ENCODE measurements at places on chromosomes 2 and 18. TPM values are rescaled to one million over a fixed set of nuclear protein-coding genes. Genes with fewer than 3 reads are reported as not detected.
A peak's percentile ranks its signal among the peaks of the same experiment; 100 is the strongest.

Gene YIPF4
- 12.1 TPM for total RNA-seq

Gene GREB1
- total RNA-seq = under 0.01 TPM

DNA sequence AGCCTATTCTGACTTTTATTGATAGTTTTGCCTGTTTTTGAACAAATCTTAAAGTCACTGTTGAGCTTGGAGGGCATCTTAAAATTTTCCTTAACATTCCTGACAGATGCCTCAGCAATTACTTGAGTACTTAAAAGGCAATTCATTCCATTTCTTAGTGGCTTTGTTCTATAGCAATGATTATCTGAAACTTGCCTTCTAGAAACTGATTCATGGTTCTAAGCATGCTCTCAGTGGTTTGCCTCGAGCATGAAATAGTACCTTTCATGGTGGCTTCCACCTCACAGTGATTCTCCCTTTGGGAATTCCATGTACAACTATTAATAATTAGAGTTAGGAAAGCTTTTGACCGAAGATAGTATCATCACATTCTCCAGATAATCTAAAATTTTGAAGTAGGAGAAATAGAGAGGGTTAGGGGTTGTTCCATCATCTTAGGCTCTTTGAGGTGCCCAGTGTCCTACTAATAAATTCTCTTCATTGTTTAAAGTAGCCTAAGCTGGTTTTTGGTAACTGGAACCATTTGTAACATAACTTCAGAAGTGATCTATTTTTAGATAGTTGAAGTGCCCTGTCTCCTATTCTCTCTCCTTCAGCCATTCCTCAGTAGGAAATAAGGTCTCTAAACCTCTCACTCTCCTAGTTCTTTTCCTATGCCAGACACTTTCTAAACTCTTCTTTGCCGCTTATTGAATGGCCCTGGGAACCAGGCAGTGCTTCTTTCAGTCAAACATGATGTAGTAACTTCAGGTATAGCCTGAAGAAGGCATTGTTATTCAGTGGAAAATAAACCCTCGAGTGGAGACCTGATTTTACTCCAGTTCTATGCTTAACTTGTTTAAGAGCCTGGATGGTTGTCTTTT is 156.1 kb downstream of the HAUS1 start:
- DNase-seq = no peak

DNA sequence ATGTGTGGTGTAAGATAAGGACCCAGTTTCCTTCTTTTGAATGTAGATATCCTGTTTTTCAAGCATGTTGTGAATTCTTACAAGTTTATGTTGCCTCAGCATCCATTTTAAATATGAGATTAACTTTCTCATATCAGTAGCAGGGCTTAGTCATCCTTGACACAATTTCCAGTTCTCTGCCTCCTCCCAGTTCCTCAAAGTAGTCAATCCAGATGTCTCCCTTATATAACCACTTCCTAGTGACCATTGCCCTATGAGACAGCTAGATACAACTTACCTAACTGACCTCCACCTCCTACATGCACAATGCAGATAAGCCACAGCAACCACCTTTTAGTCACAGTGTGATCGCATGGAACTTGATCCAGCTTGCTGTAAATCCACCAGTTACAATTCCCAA is 269.2 kb upstream of the ZNF521 start:
- no peak for DNase-seq

DNA sequence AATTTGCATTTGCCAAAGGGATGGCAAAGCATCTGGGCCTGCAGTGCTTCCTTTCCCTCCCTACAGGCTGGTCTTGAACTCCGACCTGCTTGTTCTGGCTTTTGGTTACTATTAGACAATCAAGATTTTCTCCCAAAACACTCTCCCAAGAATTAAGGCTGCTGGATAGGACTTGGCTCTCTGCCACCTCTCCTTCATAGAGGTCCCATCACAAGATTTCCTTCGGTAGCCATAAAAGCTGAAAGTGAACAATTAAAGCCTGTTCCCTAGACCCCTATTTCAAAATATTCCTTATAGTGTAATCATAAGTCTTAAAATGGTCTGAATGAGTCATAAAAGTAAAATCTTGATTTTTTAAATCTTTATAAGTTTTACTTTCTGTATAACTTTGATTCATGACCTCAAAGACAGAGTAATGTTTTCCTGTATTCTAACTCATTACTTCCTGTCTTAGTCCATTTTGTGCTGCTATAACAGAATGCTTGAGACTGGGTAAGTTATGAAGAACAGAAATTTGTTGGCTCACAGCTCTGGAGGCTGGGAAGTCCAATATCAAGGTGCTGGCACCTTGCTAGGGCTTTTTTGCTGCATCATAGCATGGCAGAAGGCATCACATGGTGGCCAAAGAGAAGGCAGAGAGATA is 37.8 kb upstream of the TNP1 start:
- DNase-seq = peak; percentile 72

GRCh38 chr2:158624071-158624667 is 167.4 kb downstream of the PKP4 start:
- DNase-seq = no peak

DNA sequence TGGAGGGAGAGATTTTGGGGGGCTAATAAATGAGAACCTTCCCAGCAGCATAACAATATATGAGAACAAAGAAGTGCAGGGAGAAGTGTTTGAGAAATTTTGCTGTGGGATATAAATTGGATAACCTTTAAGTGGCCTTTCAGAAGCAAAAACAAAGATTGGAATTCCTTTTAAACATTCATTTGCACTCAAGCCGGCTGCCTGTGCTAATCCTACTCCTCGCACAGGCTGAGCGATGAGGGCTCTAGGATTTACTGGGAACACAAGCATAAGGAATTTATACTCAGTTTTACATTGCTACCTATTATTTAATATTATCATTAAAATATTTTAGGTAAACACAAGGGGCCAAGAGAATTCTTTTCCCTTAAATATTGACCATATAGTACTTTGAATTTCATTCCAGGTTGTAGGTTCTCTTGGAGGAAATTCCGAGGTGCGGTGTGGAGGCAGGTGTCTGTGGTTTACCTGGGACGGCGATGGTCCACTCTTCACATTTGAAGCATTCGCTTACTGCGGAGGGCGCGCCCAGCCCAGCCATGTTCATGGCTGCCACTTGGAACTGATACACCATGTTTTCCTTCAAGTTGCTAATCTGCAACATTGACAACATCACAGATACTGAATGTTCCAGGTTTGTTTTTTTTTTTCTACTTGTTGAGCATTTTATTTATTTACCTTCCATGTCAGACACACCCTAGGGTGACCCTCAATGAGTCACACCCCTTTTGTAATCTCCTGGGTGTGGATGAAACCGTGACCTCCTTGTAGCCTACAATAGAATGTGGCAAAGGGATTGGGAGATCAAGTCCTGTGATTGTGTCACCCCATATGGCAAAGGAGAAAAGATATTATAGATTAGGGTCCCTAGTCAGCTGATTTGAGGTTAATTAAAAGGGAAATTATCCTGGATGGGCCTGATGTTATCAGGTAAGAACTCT is 100.1 kb downstream of the MYOM1 start:
- DNase-seq = no peak

- no peak for DNase-seq
Measured at GRCh38 chr2:234967201-234967869, 15.5 kb downstream of the SH3BP4 start.

GRCh38 chr2:20292984-20293383 is 57.7 kb downstream of the PUM2 start:
- DNase-seq = no peak

DNA sequence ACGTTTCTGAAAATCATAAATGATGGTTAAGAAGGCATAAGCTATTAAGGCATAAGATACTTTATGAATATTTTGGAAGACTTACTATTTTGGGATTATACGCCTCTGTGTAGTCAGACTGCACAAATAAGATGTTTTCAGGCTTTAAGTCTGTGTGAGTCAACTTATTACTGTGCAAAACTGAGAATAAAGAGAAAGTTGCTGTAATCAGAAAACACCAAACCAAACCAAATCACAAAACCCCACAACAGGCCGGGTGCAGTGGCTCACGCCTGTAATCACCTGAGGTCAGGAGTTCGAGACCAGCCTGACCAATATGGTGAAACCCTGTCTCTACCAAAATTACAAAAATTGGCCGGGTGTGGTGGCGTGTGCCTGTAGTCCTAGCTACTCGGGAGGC is 7.7 kb downstream of the CLK1 start:
- no peak for DNase-seq

Gene PAIP2B
- 1.8 TPM for total RNA-seq

Gene FAM136A
- 20.3 TPM for total RNA-seq

DNA sequence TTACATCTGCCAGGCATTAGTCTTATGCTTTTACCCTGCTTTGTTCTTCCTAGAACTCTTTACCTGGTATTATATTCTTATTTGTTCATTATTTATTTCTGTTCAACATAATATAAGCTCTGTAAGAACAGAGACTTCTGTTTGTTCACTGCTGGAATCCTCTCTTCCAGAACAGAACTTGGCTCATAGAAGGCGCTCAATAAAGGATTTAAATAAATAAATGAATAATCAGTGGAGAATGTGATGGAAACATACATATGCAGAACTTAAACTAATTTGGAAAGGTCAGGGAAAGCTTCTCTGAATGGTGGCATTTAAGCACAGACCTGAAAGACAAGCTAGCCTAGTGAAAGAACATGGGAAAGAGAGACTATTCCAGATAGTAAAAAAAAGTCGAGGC is 24.3 kb downstream of the NCKAP1 start:
- DNase-seq = no peak

Gene AFF3
- under 0.01 TPM for total RNA-seq

Gene EGR4
- total RNA-seq = under 0.01 TPM

Gene FOXD4L1
- under 0.01 TPM for total RNA-seq

GRCh38 chr18:64202863-64203262 is 54.0 kb upstream of the LINC00305 start:
- no peak for DNase-seq
